Retina (tissue), 1 donor: ENCODE measurements at places on chromosomes 6 and 20.
A peak's percentile ranks its signal among the peaks of the same experiment; 100 is the strongest.

DNA sequence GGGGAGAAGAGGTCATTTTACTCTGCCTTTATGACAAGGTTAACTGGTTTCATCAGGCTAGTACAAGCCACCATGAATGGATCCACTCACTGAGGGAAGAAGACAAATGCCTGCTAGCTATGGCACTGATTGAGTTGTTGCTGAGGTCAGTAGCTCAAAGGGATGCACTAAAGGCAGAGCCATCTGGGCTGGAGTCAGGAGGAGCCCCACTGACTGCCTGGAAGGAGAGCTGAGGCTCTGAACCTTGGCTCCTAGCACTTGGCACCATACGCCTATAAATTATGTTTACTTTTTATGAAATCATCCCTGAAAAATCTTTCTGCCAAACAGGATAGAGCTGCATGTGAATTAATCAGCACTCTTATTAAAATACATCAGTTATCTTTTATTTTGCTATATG, 104.6 kb downstream of the DTD1 start:
- no peak for DNase-seq

DNA sequence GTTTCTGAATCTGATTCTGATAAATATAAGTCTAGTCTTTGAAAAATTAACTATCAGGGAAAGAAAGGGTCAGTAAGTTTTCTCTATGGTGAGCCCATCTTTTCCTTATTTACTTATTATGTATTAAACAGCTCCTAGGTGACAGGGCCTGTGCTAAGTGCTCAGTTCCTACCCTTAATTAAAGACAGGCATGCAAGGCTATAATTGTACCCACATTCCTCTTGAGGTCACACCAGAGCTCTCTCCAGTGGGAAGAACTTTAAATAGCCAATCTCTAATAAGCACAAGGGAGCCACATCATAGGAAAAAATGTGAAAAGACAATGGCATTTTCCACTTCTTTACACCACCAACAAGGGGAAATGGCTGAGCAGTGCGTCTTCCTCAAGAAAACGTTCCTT, 421.8 kb upstream of the SLC35B3 start:
- no peak for DNase-seq

DNA sequence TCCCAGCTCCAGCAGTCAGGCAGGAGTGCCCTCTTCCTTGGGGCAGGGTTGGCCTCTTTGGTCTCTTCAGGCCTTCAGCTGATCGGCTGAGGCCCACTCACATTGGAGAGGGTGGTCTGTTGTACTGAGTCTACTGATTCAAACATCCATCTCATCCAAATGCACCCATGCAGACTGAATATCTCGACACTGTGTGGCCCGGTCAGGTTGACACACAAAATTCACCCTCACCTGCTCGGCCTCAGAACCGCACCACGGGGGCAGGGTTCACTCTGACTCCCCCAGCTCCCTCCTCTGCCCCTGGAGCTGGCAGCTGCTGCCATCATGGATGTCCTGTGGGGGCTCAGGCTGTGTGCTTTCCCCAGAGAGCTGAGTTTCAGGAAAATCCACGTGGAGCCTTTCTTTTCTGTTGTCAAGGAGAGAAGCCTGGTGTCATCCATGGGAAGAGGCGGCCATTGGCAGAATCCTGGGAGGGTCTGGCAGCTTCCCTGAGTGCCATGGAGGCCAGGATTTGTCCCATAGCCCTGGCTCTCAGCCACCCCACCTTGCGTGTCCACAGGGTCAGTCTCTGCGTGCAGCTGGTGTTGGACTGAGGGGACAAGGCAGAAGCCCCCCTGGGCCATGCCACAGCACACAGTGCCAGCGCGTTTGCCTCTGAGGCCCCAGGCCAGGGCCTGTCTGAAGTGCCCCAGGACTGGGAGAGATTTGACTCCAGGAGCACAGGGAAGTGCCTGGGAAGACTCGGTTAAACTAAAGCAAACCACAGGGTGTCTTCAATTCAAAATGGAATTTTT, 114.1 kb downstream of the ERMARD start:
- no peak for DNase-seq

- no peak for DNase-seq
Measured at GRCh38 chr6:10740061-10740460, 7.5 kb upstream of the TMEM14B start.

GRCh38 chr6:146805546-146806325, 207.0 kb downstream of the ADGB start:
- no peak for DNase-seq

- DNase-seq = no peak
Measured at GRCh38 chr20:46955601-46956556, 61.2 kb downstream of the EYA2 start.

DNA sequence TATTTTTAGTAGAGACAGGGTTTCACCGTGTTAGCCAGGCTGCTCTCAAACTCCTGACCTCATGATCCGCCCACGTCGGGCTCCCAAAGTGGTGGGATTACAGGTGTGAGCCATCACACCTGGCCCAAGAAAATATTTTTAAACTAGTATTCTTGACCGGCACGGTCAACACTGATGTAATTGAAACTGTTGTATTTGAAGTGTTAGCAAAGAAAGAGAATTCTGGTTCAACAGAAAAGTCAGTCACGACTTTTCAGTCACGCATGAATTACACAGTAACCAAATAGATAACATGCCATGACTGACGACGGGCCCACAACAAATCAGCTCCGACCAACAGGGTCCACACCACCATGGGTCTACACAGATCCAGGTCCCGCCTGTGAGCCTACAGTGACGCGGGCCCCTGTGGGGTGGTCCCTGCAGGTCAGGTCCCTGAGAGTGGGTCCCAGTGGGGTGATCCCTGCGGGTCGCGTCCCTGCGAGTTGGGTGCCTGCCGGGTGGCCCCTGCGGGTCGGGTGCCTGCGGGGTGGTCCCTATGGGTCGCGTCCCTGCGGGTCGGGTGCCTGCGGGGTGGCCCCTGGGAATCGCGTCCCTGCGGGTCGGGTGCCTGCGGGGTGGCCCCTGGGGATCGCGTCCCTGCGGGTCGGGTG, 1.0 kb downstream of the GMEB2 start:
- DNase-seq = peak; percentile 40

DNA sequence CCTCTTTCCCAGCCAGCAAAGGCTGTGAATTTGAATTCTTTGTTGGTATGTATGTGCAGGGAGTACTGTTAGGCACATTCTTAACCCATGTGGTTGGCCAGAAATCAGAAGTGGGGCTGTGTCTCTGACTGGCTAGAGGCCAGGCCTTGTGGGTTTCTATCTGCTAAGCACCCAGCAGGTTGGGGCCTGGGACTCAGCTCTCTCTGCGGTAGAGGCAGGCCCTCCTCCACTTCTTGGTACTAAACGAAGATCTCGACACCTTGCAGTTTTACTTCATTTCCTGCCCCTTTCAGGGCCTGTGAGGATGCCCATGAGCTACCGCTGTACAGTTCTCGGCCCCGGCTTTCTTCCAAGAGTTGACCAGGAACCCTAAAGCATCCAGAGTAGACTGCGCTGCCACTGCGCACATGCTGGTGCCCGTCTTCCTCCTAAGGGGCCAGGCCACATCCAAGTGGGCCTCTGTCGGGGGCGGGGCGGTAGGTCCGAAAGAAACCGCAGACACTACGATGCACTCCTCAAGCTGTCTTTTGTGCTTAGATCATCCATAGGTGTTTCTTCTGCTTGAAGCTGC, 51.1 kb downstream of the TCP11 start:
- DNase-seq = no peak

GRCh38 chr6:129476248-129476564, 233.8 kb downstream of the ARHGAP18 start:
- no peak for DNase-seq

DNA sequence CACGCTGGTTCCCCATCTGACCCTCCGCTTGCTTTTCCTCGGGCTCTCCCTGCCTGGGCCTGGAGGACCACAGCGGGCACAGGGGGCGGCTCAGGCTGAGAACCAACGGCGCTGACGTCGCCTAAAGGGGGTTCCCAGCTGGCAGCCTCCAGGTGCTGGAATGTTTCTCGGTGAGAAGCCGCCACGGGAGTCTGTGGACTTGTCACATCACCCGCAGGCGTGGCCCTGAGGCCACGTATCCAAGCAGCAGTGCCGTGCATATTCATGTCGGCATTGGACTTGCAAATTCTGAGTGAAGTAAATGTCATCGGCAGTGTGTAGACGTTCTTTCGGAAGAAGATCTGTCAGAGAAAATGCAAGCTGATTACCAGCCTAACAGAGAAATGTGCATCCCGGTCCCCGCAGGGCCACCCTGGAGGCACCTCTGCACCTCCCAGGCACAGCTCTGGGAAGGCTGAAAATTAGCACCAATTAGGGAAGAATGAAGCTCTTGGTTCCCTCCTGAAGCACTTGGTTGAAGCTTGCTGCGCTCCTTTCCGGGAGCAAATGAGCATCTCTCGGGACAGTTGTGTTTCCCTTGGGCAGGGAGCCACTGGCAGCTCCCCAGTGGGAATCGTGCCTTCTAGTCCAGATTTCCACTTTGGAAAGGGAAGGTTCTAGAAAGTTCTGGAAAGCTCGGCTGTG, 24.3 kb downstream of the NTSR1 start:
- peak; percentile 14 for DNase-seq

GRCh38 chr6:22349051-22349450, 52.2 kb upstream of the PRL start:
- DNase-seq = no peak

GRCh38 chr20:21126581-21126870, 644 bp downstream of the KIZ start:
- no peak for DNase-seq

- DNase-seq = no peak
Measured at GRCh38 chr6:112931832-112932231, 584.7 kb downstream of the RFPL4B start.

DNA sequence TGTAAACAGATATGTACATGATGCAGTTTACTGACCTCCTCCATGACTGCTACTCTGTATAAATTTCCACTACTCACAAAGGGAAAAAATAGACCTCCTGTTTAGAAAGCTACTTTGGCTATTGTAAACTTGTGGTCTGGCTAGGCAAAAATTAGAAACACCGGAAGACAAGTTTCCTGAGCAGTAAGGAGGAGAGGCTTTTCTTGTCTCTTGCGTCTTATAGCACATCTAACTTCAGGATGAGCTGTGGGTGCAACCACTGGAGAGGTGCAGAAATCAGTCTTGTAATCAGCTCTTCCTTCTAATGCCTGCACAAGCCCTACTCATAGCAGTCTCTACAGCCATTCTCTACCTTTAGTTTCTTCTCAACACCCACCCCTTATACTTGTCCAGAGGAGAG, 296.5 kb upstream of the SLC35B3 start:
- DNase-seq = no peak

DNA sequence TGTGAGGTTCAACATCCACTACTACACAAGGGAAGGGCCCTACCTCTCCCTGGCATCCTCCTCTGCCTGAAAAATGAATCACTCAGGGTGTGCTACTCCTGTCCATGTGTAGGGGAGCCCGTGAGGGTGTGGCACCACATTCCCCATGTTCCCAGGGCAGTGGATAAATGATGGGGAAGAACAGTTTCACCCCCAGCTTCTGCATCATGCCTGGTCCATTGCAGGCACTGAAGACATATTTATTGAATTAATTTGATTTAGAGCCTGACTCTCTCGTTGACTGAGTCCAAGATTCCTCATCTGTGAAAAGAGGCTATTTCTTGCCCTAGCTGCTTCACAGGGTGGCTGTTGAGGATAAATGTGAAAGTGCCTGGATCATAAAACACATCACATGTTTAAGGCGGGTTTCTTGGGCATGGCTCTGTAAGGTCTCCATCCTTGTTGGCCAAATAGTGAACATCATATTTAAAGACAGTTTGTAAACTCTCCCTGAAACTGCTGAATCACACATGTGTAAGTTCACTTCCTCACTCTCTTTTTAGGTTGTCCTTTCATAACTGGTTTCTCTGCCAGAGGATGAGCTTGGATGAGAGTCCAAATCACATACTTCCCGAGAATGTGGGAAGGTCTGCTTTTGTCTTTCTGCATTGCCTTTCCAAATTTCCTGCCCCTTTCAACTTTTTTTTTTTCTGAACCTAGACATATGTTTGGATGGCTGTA, 79.7 kb upstream of the FYN start:
- DNase-seq = no peak

DNA sequence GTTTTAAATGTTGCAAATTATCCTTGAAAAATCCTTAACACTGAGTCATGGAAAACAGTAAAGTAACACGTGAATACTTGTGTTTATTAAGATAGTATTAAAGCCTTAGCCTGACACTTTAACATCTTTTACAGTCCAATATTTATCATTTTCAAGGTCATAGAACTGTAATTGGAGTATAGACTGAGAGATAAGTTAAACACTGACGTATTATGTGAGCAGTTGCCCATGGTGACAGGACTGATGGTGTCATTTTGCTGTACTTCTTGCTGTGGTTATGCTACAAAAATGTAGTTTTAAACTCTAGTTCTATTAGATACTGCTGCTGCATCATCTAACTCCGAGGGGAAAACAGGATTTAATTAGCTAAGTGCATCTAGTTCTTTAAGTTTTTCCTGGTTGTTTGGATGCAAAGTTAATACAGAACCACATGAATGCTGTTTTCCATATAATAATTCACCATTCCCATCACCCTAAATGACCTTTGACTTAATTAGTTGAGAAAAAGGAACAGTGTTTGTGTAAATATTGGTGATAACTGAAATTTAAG, 37.8 kb downstream of the SLC2A12 start:
- no peak for DNase-seq

GRCh38 chr6:161919691-161920090, 645.8 kb upstream of the AGPAT4 start:
- no peak for DNase-seq

DNA sequence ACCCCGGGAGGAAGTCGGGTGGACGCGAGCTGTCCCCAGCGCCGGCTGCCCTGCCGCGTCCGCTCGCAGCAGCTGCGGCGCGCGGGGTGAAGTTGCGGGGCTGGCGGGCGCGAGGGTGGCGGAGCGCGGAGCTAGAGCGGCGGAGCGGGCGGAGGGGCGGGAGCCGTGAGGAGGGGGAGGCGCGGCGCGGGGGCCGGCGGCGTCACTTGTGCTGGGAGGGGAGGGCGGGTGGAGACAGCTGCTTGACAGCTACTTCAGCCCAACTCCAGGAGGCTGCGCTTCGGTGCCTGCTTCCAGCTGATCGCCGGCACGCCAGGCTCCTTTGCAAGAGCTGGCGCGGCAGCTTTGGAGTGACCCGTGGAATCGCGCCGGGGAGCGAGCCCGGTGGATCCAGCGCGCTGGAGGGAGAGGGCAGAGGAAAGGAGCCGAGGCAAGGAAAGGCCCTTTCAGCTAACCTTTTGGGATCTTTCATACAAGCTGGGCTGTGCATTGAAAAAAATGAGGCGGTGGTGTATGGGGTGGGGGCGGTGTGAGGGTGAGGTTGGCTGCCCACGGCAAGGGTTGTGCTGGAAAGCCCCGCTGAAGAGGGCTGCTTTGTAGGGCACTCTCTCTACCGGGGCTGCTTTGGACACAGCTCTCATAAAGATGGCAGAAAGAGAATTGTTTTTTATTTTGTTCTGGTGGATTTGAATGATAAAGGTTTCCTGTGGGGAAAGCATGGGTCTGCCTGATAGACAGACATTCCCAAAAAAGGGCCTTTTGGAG, 24.6 kb downstream of the RIPOR2 start:
- no peak for DNase-seq

- no peak for DNase-seq
Measured at GRCh38 chr6:30113841-30114240, 951 bp upstream of the TRIM31 start.

DNA sequence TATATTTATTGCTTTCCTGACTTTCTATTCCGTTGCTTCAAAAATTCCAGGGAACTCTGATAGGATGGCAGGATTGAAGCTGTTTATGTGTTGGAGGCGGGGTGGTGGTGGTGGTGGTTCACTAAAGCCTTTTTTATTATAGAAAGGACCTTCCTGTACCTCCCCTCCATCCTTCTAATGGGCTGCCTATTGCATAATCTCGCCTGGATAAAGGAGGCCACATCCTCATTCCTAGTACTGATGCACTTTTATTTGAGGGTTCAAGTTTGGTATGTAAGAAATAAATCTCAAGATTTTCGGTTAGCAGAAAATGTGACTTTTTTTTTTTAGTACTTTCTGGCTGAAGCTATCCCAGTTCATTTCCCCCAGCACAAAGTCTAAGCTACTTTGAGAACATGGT, 18.7 kb upstream of the CTAGE9 start:
- DNase-seq = no peak
